ENCODE measurements at places on chromosomes 3 and 15. TPM values are rescaled to one million over a fixed set of nuclear protein-coding genes. Genes with fewer than 3 reads are reported as not detected.

Gene POTEB
- not detected for polyA plus RNA-seq

Gene CILP
- 1.1 TPM for polyA plus RNA-seq

Gene HSPBAP1
- polyA plus RNA-seq = 20.4 TPM

Gene SOX2
- 0.35 TPM for polyA plus RNA-seq

Measured in pancreas (tissue), 10 donors.